ENCODE measurements at places on chromosomes 11 and 22.

- DNase-seq = no peak
These were observed 2.0 kb upstream of the C11orf42 start for GRCh38 chr11:6203327-6203726.

- no peak for DNase-seq
These were observed 8.5 kb downstream of the RAB3IL1 start for GRCh38 chr11:61908730-61909316.

- no peak for DNase-seq
These were observed 56.0 kb upstream of the TSPAN18 start for GRCh38 chr11:44670794-44671193.

DNA sequence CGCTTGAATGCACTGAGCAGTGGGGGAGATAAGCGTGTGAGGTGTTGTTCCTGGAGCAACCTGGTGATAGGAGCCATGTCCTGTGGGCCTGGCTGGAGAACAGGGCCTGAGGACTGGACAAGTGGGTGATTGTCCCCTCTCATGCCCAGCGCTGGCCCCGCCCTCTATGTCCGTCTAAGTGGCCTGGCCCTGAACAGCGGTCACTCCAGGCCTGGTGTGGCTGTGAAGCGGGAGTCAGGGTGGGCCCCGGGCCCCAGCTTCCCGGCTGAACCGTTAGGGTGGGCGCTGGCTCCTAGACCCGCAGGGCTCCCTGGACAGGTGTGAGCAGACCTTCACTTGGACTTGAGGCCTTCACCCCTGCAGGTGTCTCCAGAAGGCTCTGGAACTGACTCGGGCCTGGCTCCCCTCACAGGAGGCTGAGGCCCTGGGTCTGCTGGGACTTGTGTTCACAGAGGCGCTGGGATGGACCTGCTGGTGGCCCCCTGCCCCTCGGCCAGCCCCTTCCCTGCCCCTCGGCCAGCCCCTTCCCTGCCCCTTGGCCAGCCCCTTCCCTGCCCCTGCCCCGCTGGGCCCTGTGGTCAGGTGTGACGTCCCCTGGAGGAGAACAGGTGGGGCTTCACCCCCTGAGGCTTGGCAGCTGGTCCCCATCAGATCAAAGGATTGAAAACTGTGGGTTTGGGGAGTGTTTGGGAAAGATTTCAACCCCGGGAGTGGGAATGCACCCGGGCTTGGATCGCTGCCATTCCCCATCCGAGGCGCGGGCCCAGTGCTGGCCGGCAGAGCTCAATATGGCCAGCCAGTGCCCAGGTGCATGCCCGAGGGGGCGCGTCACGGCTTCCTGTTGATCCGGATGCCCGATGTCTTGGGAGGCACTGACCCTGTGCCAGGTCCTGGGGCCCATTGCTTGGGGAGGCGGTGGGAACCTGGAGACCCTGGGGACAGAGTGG, 3.2 kb upstream of the MUC6 start:
- DNase-seq = no peak

GRCh38 chr11:80778432-80778831, 1337.6 kb upstream of the TENM4 start:
- DNase-seq = no peak

GRCh38 chr22:49392247-49392646, 435.4 kb downstream of the BRD1 start:
- DNase-seq = no peak

GRCh38 chr11:123564221-123564620, 90.2 kb downstream of the SCN3B start:
- no peak for DNase-seq

DNA sequence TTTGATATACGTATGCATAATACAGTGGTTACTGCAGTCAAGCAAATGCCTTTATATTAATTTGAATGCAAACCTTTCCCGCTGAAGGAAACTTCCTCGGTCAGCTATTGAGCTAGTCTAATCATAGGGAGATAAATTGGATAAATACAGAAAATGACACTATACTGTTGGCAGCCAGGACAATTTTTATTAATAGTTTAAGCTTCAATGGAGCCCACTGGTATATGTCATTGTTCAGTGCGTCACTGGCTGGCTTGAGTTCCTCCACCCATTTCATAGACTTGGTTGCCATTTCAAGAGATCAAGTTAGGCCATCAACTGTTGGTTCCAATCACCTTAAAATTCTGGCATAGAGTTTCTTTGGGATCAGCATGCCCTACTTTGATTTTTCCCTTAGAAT, 32.5 kb upstream of the DNAJB7 start:
- DNase-seq = no peak

GRCh38 chr22:43110927-43111623, 525 bp downstream of the BIK start:
- DNase-seq = no peak

- no peak for DNase-seq
These were observed 77.4 kb downstream of the RELT start for GRCh38 chr11:73453562-73453961.

GRCh38 chr22:30425616-30426387, at the start of gene MTFP1:
Gene MTFP1, plus strand, starts transcription at chr22:30425768. Its CDS starts 112 bp downstream, at chr22:30425880.
- DNase-seq = no peak

DNA sequence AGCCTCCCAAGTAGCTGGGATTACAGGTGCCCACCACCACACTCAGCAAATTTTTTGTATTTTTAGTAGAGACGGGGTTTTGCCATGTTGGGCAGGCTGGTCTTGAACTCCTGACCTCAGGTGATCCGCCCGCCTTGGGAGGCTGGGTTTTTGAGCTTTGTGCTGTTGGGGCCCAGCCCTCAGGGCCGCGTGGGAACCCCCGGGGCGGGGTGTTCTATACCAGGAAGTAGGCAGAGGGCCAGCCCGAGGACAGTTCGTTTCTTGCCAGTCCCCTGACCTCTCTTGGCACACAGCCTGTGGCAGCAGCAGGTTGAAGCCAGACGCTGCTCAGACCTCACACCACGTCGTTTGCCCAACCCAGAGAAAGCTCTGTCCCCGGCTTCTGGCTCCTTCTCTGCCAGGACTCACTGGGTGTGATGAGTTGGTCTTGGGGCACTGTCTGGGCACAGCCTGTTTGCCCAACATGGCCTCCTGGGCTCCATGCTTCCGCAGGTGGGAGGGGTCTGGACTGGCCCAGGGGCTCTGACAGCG, 24.9 kb upstream of the CHKA start:
- DNase-seq = no peak

- no peak for DNase-seq
These were observed 1447.5 kb downstream of the BRD1 start for GRCh38 chr22:48380016-48380665.

- no peak for DNase-seq
These were observed 41.1 kb downstream of the BMAL1 start for GRCh38 chr11:13318498-13319295.

DNA sequence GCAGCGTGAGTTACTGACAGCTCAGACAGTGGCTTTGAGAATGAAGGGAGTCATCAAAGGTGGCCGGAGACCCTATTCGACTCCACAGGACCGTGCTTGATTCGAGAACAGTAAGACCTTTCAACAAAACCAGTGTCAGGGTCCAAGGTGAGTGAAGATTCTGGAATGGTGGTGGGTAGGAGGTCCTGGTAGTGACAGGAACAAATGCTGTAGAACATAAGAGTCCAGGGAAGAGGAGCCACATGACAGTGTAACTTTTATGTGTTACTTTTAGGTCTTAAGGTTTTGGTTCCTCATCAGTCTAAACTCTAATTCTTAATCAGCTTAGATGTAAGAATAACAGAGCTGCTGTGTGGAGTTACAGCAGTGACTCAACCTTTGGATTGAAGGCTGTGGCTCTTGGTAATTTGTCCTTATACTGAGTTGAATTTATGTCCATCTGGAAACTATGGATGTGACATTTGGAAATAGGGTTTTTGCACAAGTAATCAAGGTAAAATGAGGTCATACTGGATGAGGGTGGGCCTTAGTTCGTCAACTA, 1.8 kb downstream of the TBC1D22A start:
- no peak for DNase-seq

DNA sequence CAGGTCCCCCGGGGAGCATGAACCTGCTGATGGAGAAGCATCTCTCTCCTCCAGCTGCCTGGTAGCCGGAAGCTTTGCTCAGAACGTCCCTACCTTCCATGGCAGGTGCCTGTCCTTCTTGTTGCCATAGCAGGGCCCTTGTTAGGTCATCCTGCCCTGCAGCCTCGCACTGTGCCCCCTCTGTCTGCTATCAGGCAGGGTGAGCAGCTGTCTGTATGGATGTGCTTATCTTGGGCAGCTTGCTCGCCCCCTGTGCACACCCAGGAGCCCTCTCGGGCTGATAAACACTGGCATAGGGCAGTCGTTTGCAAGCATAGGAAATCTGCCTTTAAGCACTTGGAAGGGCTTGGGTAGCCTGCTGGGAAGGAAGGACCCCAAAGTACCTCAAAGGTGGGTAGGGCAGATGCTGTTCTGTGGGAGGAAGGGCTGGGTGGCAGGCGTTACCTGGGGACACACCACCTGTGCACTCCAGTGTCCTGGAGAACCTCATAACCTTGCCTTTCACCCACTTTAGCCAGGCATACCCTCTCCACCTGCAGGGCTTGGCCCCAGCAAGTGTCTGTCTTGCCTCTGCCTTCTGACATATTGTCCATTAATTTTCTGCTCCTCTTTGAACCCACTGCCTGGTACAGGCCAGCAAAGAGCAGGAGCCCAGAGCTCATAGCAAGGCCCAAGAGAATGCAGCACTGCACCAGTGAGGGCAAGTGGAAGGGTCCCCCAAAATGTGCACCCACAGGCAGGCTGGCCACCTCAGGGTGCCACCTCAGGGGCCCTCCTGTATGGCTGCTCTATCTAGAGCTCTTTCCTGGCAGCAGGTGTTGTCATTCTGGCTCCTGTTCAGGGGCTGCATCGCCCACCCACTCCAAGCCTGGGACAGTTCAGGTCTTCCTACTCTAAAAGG, 8.0 kb upstream of the COMT start:
- no peak for DNase-seq

- no peak for DNase-seq
These were observed 101.2 kb upstream of the CTSC start for GRCh38 chr11:88438721-88439120.

DNA sequence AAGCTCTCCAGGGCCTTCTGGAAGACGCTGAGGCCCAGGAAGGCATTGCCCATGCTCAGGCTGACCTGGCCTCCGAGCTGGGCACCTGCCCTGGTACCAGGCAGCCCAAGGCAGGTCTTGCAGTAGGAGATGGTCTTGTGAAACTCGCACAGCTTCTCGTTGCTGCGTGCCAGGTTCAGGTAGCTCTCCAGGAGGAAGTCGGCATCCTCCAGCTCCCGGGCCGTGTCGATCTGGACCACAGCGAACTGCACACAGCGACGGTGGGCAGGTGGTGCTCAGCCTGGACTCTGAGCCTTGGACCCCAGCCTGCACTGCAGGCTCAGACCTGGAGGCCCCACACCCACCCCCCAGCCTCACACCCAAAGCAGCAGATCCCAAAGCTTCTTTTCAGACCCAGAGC, 1.0 kb downstream of the RAPSN start:
- no peak for DNase-seq

GRCh38 chr11:35949242-35949641, 5.4 kb downstream of the LDLRAD3 start:
- DNase-seq = no peak

- DNase-seq = no peak
These were observed 165.1 kb downstream of the CEP164 start for GRCh38 chr11:117492578-117493251.

GRCh38 chr22:35918456-35918855, 110.2 kb downstream of the RBFOX2 start:
- no peak for DNase-seq

DNA sequence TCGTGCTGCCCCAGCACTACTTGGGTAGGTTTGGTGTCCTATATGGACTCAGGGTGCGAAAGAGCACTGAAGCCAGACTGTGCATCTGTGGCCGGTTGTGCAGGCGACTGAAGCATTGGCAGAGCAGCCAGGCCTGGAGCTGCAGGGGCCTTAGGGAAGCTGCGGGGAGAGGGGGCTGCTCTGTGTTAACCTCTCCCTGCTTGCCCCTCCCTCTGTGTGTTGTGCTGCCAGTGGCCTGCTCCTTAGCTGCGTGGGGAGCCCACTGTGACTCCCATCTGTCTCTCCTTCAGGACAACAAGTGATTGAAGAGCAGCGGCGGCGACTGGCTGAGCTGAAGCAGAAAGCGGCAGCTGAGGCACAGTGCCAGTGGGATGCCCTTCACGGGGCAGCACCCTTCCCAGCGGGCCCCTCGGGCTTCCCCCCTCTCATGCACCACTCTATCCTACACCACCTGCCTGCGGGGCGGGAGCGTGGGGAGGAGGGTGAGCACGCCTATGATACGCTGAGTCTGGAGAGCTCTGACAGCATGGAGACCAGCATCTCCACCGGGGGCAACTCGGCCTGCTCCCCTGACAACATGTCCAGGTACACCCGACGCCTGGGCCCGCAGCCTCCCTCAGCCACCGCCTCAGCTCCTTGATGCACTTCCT, 34.3 kb downstream of the TREH start:
- no peak for DNase-seq

GRCh38 chr11:102580185-102580951, 44.8 kb downstream of the MMP20 start:
- no peak for DNase-seq

GRCh38 chr22:30668386-30668710, 673 bp upstream of the DUSP18 start:
- DNase-seq = no peak

DNA sequence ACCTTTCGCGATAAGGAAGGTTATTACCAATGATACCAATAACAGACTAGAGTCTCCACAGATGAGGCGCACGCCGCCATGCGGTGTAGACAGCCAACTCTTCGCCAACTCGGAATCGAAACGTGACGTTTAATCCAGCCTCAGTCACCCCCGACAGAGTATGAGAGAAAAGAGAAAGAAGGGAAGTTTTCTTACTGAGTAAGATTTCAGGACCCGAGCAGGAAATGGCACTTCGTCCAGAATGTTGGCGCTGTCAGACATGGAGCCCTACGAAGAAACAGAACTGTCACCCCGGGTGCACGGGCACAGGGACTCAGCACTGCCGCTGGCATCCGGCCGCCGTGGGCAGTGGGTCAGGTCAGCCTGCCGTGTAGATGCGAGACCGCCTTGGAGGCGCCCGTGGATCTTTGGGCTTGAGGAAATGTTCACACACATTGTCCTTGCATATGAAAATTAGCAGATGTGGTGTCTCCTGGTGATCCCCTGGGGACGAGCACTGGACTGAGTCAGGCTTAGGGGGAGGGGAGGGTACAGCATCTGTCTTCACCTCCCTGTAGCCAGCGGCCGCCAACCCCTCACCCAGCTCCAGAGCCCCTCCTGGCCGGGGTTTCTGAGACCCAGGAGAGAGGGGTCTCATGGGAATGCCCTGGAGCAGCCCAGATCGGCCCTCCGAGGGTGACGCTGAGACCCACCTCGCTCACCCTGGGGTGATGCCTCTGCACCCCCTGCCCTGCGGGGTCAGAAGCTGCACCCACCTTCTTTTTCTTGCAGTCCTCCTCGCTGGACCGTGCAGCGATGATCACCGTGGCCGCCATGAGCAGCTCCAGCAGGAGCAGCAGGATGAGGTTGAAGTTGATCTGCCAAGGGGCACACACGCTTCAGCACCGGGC, 8.3 kb downstream of the MLC1 start:
- DNase-seq = no peak
